Uterus (tissue), 4 donors: ENCODE measurements at places on chromosomes 4 and X.

GRCh38 chrX:110951472-110952269, 144.3 kb upstream of the PAK3 start:
- no peak for DNase-seq

- DNase-seq, result no peak
Observed at GRCh38 chr4:42653626-42654560, 3.0 kb downstream of the ATP8A1 start.

GRCh38 chrX:71144651-71145050, at the start of gene NLGN3:
NLGN3 (plus strand) TSS chrX:71144841; CDS start chrX:71147750, 2,909 bp downstream.
- DNase-seq, result no peak

- no peak for DNase-seq
Observed at GRCh38 chrX:17411205-17411604, 36.2 kb downstream of the NHS start.

DNA sequence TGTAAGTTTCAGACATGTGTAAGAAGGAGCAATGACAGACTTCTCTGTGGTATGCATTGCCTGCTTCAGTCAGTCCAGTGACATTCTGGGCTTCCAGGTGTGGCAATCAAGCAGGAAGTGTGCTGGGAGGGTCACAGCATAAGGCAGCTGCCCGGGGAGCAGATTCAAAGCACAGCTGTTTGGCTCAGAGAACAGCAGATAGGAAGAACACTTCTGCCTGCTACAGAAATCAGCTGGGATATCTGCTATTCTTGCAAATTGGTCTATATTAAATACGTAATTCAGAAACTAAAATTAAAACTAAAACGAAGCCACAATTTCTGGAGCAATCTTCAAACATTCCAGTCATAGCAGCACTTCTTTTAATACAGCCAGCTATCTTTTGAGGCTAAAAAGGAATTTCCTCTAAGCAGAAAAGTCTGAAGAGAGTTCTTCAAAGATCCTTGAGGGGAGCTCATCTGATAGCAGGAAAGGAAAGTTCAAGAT, 47.5 kb upstream of the GALNT7 start:
- no peak for DNase-seq

DNA sequence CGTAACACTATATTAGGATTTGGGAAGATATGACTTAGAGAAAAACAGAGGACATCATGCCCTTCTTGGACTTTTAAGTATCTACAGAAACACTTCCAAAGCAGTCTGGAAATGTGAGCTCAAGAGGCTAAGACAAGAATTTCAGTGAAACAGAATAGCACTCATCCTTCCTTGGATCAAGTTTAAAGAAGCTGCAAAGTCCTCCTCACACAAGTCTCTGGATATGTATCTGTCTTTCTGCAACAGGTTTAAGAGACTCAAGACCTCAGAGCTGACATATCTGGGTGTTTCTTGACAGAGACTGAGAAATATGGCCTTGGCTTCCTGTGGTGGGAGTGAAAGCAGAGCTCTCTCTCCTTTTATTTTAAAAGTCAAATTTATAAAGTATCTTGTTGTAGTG, 82.5 kb upstream of the GIMD1 start:
- DNase-seq, result no peak

DNA sequence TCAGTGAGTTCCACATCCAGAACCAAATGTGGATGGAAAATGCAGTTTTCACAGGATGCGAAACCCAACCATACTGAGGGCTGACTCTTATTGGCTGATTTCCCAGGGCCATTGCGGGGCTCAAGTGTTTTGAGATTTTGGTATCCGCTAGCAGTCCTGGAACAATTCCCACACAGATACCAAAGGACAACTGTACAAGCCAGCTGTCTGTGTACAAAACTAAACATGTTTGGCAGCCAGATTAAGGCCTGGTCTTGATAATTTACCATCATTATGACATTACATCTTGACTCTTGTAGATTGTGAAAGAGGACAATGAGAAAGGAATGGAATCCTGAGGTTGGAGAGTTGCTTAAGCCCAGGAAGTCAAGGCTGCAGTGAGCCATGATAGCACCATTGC, 121.9 kb downstream of the DKK2 start:
- no peak for DNase-seq

GRCh38 chr4:77120886-77121508, 36.0 kb upstream of the CCNG2 start:
- DNase-seq, result no peak

GRCh38 chr4:89582756-89583505, 254.0 kb downstream of the SNCA start:
- no peak for DNase-seq

DNA sequence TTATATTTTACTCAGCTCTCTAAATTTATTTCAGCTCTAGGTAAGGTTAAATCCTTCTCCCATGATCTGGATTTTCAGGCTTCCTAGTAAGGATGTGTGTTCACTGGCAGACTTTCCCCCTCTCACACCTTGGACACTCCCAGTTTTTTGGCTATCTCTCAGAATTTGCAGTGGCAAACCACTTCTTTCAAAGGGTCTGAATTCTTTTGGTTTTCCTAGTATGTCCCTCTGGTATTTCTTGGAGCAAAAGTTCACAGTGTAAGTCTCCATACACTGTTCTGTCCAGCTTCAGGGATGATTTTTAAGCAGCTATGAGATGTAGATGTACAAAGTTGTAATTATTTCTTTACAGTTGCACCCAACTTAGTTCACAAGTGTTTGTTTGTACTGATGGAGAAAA, 653.8 kb upstream of the GALNT7 start:
- no peak for DNase-seq

DNA sequence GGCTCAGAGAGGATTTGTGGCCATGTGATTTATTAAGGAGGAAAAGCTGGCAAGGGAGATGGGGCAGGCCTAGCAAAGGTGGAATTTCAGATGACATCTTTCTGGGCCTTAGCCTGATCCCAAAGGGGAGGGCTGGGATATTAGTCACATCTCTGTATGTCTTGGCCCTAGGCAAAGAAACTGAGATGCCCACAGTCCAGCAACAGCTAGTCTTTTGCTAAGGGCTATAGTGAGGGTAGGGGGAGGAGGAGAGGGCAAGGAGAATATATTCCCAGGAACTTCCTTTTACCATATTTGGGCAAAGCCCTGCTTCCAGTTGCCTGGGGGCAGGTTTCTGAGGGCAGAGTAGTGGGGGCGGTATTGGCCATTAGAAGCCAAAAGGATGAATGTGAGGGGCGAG, 209.8 kb upstream of the NR3C2 start:
- no peak for DNase-seq

GRCh38 chr4:134762053-134762452, 560.5 kb upstream of the PABPC4L start:
- DNase-seq, result no peak

- DNase-seq, result no peak
Observed at GRCh38 chrX:123184866-123185276, 793 bp downstream of the GRIA3 start.

GRCh38 chr4:118265312-118266144, 87.3 kb downstream of the PRSS12 start:
- DNase-seq, result no peak

DNA sequence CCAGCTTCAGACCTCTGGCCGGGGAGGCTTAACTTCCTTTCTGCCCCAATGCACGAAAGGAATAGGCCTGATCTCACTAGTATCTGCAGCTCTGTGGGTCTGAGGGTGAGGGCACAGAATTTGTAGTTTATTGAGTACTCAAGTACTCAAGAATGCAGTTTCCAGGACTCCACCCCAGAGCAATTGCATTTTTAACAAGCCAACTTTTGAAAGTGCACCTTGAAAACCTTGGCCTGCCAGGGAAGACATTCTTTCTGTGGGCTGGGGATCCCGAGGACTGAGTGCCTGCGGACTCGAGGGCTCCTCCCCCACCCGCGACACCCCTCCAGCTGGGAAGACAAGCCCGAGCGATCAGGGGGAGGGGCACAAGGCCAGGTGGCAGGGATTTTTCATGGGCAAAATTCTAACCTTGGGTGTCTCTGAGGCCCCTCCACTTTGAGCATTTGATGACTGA, 22.4 kb downstream of the RS1 start:
- DNase-seq, result no peak

DNA sequence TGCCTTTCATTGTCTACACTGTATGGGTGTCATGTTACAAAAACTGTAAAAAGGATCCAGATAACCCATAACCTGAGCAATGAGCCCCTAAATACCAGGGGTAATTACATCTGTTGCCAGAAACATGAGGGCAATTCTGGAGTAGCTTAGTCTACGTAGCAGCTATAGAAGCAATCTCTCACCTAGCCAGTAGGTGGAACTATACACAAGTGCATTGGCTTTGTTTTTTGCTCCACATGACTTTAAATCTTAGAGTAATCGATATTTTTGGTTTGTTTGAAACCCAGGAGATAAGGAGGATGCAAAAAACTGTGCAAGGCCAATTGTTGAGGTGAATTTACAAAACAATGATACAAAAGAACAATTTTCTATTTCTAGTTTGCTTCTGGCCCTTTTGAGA, 57.5 kb downstream of the GPR82 start:
- DNase-seq, result no peak

GRCh38 chrX:111259559-111259958, 10.7 kb downstream of the CAPN6 start:
- DNase-seq, result no peak

- DNase-seq, result no peak
Observed at GRCh38 chrX:40470830-40471429, 109.8 kb upstream of the ATP6AP2 start.

DNA sequence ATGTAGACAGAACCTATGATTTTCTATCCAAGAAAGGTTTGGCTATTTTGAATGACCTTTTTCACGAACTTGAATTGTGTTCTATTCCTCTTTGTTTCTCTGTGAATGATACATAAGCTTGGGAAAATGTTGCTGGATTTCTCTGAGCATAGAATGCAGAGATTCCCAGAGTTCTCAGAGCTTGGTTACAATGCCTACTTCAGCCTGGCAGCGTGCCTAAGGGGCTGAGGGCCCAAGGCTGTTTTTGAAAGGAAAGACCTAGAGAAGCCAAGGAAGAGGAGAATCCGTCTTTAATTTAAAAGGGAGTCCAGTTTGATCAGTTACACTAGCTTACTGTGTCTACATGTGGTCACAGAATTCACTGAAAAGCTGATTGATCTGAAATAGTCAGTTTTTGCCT, 55.3 kb upstream of the CXorf51B start:
- no peak for DNase-seq

DNA sequence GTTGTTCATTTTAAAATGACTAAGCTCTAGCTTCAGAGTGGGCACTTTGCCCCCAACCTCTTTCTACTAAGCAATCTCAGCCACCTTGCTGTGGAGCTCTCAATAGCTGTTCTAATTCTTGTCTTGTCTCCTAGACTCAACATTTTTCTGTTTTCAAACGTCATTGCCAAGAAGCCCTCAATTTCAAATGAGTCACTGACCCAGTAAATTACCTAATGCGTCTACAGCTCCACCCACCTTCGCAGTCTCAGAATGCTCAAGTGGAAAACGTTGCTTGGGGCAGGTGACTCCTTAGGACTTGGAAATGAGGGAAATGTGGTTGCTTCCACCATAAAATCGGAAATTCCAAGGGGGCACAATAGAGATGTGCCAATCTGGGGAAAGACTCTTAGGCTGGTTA, 59.0 kb downstream of the ING2 start:
- no peak for DNase-seq

DNA sequence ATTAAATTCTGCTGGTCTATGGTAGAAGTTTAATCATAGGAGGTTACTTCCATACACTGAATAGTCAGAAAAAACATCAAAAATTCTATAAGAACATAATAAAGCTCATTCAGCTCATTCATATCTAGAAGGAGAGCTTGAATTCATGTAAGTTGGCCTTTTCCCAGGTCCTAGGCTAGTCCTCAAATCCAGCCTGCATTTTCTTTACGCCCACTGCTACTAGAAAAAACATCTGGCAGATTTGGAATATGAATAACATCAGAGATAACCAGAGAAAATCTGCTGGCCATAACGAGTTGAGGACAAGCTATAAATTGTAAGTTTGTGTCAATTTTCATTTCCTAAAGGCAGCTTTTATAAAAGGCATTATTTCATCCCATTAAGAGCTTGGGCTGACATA, 95.5 kb downstream of the MXRA5 start:
- no peak for DNase-seq

DNA sequence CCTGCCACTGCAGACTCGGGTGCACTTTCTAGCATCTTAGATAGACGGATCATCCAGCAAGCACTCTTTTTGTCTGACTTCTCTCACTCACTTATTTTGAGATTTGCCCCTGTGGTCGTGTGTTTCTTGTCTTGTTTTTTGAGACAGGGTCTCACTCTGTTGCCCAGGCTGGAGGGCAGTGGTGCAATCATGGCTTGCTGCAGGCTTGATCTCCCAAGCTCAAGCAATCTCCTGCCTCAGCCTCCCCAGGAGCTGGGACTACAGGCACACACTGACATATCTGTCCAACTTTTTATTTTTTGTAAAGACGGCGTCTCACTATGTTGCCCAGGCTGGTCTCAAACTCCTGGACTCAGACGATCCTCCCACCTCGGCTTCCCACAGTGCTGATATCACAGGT, 26.7 kb downstream of the FGFR3 start:
- no peak for DNase-seq

GRCh38 chr4:150212485-150212884, 134.2 kb downstream of the DCLK2 start:
- DNase-seq, result no peak

DNA sequence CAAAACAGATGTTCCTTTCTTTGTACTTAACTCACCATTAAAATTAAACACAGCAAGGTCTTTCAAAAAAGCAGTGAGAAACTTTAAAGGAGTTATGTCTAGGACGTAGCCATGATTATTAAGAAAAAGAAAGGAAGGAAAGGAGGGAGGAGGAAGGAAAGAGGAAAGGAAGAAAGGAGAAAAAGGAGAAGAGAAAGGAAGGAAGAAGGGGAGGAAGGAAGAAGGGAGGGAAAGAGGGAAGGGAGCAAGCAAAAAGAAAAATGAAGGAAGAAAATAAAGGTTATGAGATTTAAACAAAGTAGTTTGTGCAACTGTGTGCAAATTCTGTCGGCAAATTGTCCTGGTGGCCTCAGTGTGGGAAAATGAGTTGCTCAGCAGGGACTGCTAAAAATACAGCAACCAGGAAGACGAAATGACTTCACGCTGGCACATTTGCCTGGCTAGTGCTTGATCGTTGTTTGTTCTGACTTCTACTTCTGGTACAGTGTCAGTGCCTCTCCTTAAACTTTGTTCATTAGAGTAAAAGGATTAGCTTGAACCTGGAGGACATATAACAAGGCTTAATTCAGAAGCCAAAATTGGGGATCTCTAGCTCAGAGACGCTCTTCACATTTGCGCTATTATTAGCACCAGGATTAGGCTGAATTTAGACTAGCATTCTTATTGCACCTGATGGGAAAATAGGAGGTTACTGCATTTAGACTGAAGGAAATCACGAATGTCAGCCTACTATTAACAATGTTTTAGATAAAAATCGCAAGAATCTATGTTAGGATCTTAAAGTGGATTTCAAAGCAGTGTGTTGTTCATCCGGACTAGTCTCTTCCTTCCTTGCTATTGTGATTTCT, 81.2 kb downstream of the DCK start:
- DNase-seq, result no peak

GRCh38 chrX:148624951-148625474, 124.6 kb downstream of the AFF2 start:
- DNase-seq, result no peak

DNA sequence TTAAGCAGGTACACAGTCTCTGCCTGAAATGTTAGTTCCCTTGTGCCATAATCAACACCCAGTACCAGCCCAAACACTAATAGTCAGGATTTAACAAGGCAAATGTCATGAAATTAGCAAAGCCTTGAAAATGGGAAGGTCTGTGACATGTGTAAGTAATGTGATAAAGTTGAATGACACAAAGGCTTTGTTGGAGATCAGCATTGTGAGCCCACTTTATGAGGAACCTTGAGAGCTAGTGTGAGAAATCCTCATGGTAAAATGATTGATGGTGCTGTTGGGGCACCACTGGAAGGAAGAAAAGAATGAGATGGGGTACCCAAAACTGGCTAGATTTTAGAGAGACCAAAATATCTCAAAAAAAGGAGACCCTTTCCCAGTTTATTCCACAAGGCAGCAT, 3.3 kb upstream of the LIN54 start:
- no peak for DNase-seq
